ENCODE measurements at places on chromosomes 6 and 20. TPM values are rescaled to one million over a fixed set of nuclear protein-coding genes. Genes with fewer than 3 reads are reported as not detected.

DNA sequence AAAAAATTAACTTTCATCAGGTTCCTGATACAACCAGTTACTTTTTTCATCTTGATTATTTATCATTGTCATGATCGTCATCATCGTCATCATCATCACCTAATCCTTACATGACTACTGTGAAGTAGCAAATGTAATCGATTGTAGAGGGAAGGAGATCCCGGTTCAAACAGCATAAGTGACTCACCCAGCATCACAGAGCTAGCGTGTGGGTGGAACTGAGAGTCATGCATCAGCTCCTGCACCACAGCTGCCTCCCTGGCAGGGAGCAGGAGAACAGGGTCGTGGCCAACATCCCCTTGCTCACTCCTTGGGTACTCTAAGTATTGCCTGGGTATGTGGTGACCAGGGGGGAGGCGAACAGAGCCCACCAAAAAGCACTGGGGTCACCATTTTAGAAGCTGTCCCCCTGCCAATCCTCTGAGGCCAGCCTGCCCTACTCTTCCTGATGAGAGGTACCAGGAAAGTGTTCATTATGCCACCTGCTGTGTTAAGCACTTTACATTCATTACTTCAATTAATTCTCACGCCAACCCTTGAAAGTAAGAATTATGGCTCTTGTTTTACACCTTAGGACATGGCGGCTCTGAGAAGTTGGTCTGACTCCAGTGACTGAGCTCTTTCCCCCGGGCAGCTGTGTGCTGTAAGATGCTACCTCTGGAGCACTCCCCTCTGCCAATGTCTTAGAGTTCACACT is 425.2 kb downstream of the CD83 start:
- no peak for DNase-seq
- no peak overlapping the region for H3K27ac ChIP-seq
- no peaks in the 10 kb centered on the region for H3K27me3 ChIP-seq
- H3K4me1 ChIP-seq: peaks cover 10% of the 10 kb centered on the region
- H3K36me3 ChIP-seq: no peaks in the 10 kb centered on the region
- H3K4me3 ChIP-seq: no peak overlapping the region

Gene NRSN1
- total RNA-seq: 0.11 TPM

DNA sequence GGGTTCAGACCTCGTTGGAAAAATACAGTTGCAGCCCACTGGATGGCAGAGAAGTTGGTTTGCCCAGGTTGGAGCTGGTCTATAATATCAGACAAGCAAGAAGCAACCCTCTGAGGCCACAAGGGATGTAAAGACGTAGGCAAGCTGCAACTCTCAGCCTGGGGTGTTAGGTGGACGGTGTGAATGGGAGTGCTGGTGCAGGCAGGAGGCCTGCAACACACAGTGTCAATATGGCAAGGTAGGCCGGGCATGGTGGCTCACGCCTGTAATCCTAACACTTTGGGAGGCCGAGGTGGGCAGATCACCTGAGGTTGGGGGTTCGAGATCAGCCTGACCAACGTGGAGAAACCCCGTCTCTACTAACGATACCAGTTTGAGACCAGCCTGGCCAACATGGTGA is 10.5 kb downstream of the VPS16 start:
- no peaks in the 10 kb centered on the region for H3K27me3 ChIP-seq
- no peak overlapping the region for H3K27ac ChIP-seq
- peaks cover 4% of the 10 kb centered on the region for H3K36me3 ChIP-seq
- peaks cover 5% of the 10 kb centered on the region for H3K4me1 ChIP-seq
- H3K4me3 ChIP-seq: no peak overlapping the region

Gene SEL1L2
- not detected for total RNA-seq

Gene HTR1E
- 0.40 TPM for total RNA-seq
